ENCODE measurements at places on chromosomes 6 and 20.

DNA sequence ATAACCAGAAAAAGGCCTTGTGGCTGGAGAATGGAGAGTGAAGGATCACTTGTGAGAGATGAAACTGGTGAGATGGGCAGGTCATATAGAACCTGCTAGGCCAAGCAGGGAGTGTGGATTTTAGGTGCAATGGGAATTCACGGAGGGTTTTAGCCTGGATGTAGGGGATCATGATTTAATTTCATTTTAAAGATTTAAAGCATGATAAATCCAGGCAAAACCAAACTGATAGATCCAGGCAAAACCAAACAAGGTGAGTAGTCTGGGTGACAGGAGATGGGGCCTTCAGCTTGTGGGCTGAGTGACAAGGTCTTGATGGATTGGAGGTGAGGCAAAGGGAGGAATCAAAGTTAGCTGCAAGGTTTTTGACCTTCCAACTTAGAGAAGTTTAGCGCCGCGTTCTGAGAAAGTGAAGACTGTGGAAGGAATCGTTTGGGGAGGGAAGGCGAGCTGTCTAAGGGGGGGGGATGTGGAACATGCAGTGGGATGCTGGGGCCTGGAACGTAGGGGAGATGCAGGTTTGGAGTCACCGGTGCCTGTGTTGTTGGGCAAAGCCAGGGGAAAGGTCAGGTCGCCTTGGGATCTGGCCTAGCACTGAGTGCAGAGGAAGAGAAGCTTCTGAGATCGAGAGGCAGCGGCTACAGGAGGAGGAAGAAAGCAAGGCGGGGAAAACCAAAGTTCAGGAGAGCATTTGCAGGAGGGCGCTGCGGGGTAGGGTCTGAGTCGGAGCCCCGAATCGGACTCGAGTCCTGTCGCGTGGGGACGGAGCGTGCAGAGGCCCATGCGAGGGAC is 1.3 kb upstream of the PLCG1 start:
- DNase-seq: no peak

GRCh38 chr6:5763871-5764270 is 242.9 kb downstream of the NRN1 start:
- no peak for DNase-seq

DNA sequence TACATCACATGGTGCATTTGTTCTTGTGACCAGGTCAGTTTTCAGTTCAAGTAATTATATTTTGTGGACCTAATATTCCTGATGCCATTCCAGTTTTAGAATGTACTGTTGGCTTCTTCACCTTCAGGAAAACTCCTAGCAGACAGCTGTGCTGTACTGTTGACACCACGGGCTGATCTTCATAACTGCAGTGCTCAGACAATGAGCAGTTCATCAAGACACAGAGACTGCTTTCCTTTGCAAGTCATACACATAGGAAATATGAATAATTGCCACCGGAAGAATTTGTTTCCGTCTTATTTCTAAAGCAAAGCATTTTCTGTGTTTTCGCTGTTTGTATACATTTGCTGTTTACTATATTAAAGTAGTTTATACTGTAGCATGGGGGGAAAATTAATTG is 89.8 kb downstream of the C6orf118 start:
- no peak for DNase-seq

DNA sequence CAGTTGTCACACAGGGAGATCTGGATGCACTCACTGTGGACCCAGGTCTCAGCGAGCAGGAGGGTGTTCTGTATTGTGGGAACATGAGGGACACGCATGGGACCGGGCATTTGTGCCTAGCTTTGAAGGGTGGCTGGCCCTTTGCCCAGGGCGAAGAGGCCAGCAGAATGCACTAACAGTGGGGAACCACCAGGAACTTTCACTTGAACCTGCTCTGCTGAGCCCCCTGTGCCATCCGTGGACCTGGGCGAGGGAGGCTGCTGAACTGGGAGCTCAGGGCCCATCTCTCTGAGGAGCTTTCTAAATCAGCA is 1.2 kb upstream of the ULBP2 start:
- DNase-seq: no peak

DNA sequence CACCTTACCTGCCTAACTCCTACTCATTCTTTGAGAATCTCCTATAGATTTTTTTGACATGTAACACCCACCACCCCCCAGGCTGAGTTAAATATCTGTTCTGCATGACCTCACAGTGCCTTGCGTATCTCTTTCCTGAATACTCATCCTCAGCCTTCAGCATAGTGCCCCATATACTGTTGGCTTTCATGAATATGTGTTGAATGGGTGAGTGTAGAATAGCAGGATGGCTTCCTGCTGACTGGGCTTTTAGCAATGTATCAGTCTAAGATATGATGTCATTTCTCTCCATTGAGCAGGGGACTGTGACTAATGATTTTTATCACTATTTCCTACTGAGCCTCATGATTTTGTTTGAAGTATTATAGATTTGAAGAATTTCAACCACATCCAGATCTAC is 361.6 kb upstream of the MARCKS start:
- no peak for DNase-seq

DNA sequence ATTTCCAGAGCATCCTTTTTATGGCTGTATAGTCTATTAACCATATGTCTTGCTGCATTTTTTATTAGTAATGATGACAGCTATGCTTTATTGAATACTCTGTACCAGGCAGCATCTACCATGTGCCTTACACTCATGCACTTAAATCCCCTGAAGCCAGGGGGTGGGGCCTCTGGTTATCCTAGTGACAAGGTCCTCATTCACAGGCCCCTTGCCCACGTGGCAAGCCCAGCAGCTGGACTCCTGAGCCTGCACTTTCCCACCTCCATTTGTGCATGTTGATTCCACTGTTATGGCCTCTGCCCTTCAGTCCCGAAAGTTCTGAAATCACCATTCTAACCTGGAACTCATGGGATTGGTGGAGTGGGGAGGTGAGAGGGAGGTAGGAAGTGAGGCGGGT is 22.3 kb downstream of the ACTR5 start:
- DNase-seq: no peak

- DNase-seq: no peak
These were observed 16.8 kb upstream of the NOTCH4 start for GRCh38 chr6:32240686-32241085.

GRCh38 chr20:60263725-60264709 is 305.8 kb downstream of the CDH26 start:
- DNase-seq: no peak

DNA sequence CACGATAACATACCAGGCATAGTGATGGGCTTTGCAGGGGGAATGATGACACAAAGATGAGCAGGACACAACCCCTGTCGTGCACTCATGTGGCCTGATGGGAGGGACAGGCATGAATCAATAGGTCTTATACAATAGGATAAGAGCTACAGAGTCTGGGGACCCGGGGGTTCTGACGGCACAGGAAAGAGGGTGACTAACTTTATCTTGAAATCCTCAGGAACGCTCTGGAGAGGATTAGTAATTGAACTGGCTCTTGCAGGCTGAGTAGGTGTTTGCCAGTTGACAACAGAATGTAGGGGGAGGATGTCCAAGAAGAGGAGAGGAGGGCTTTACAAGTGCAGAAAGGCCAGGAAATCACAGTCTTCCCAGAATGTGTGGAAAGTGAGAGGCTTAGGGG is 219.9 kb upstream of the ECI2 start:
- DNase-seq: no peak

GRCh38 chr20:62366370-62367135 is 559 bp downstream of the LAMA5 start:
- DNase-seq: peak; percentile 64

DNA sequence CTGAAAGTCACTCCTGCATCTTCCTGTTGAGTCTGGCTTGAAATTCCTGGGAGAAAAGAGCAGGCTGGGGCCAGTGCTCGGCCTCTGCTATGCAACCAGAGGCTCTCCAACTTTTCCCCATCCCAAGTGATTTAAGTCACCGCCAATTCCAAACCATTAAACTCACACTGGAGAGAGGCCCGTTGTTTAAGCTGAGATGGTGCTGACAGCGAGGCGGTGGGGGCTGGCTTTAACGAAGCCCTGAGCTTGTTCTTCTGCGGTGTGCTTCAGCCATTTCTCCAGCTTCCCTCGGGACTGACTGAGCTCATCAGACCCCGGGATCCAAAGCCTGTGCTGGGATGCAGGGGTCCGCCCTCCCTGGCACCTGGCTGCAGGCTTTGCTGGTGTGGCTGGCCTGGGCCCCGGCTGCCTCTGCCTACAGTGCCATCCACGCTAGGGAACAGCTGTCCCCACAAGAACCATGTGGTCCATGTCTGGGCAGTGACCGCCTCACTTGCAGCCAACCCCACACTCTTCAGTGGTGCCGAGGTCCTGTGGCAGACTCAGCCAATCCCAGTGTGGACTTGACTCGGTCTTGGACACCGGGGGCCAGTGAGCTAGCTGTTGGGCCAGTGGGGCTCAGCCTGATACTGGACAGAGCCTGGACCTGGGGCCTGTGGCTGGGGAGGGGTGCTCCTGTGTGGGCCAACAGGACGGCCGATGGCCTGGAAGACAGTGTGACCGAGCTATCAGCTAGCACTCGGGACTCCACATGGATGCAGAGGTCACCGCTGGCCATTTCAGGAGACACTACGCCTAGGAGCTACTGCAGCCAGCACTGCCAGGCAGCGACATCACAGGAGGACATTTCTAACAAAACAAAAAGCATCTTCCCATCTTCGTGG is 21.2 kb downstream of the RAMACL start:
- DNase-seq: no peak
